ENCODE measurements at places on chromosomes 5 and 9. TPM values are rescaled to one million over a fixed set of nuclear protein-coding genes. Genes with fewer than 3 reads are reported as not detected.

LIFR gene
- 50.8 TPM for total RNA-seq

GPR151 gene
- total RNA-seq: not detected

SPARC gene
- 3,181 TPM for total RNA-seq

GLRA1 gene
- not detected for total RNA-seq

IL3 gene
- total RNA-seq: not detected

HTR4 gene
- 0.11 TPM for total RNA-seq

STPG3 gene
- not detected for total RNA-seq

HRCT1 gene
- total RNA-seq: 4.7 TPM

BRD9 gene
- 24.8 TPM for total RNA-seq

GRM6 gene
- total RNA-seq: not detected
